ENCODE measurements at places on chromosomes 7 and 10. TPM values are rescaled to one million over a fixed set of nuclear protein-coding genes. Genes with fewer than 3 reads are reported as not detected.

The CTTNBP2 gene
- 3.3 TPM for polyA plus RNA-seq

The TAF6 gene
- 31.0 TPM for polyA plus RNA-seq

The PNLIPRP2 gene
- polyA plus RNA-seq = 0.25 TPM

GRCh38 chr10:16752099-16752498 lies 65.1 kb downstream of the RSU1 start:
- no peak for DNase-seq

DNA sequence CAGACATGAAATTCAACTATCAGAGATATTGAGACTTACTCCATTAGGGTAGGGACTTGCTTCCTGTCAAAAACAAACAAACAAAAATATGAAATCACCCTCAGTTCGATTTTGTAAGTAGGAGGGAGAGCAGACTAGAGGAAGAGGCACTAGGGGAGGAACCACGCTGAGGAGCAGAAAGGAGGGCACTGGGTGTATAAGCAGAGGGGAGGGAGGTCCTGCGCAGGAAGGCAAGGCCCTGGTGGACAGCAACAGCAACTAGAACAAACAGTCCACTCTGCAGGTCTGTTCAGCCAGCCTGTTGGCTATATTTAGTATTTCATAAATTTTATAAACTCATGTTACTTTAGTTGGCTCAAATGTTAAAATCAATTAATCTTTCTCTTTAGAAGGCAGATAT lies 937.1 kb upstream of the C7orf33 start:
- DNase-seq = no peak

GRCh38 chr10:91493313-91493712 lies 83.2 kb downstream of the HECTD2 start:
- DNase-seq = peak; percentile 15

- no peak for DNase-seq
Observed at GRCh38 chr7:105210721-105211205, 178.0 kb downstream of the SRPK2 start.

GRCh38 chr10:61211468-61211867 lies 241.7 kb downstream of the TMEM26 start:
- no peak for DNase-seq

DNA sequence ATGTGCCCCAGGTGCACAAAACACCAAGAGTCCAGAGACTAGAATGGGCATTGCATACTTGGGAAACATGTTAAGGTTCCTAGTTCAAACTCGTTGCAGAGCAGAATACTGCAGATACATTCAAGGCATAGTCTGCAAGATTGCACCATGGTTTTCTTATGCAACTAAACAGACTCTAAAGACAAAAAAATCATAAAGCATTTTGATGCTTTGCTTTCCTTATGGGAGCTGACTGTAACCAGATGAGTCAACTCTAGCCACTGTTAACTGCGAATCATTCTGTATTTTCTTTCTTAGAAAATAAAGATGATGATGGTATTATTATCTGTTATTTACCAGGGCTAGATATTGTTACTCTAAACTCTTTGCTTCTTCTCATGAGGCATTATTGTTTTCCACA lies 19.7 kb downstream of the TRUB1 start:
- DNase-seq = no peak
